ENCODE measurements at places on chromosomes 7 and 10.

- DNase-seq = no peak
Measured at GRCh38 chr7:55893940-55894339, 6.7 kb downstream of the ZNF713 start.

- DNase-seq = peak; percentile 65
Measured at GRCh38 chr7:120733143-120733542, 124.8 kb downstream of the TSPAN12 start.

GRCh38 chr7:1814089-1814811, 144.2 kb downstream of the ELFN1 start:
- DNase-seq = no peak

DNA sequence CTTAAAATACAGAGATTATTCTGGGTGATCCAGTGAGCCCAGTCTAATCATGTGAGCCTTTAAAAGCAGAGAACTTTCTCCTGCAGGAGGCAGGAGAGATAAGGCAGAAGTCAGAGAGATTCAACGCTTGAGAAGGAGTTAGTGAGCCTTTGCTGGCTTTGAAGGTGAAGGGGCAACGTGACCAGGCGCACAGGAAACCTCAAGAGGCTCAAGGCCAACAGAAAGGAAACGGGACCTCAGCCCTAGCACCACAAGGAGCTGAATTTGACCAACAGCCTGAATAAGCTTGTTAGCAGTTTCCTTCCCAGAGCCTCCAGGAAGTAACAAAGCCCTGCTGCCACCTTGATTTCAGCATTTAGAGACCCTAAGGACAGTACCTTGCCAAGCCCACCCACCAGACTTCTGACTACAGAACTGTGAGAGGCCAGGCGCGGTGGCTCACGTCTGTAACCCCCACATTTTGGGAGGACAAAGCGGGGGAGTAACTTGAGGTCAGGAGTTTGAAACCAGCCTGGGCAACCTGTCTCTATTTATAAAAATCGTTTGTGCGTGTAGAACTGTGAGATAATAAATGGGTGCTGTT, 87.3 kb upstream of the KAT6B start:
- DNase-seq = no peak

All from fibroblast of the conjunctiva (primary cell).